Amniotic stem cell (primary cell): ENCODE measurements at places on chromosomes 6 and 20.

- DNase-seq: no peak
Observed at GRCh38 chr6:170162775-170163404, 128.0 kb downstream of the DLL1 start.

- DNase-seq: no peak
Observed at GRCh38 chr6:131372535-131372934, 200.5 kb upstream of the ARG1 start.

GRCh38 chr20:19823216-19823615, 65.2 kb downstream of the RIN2 start:
- DNase-seq: no peak

DNA sequence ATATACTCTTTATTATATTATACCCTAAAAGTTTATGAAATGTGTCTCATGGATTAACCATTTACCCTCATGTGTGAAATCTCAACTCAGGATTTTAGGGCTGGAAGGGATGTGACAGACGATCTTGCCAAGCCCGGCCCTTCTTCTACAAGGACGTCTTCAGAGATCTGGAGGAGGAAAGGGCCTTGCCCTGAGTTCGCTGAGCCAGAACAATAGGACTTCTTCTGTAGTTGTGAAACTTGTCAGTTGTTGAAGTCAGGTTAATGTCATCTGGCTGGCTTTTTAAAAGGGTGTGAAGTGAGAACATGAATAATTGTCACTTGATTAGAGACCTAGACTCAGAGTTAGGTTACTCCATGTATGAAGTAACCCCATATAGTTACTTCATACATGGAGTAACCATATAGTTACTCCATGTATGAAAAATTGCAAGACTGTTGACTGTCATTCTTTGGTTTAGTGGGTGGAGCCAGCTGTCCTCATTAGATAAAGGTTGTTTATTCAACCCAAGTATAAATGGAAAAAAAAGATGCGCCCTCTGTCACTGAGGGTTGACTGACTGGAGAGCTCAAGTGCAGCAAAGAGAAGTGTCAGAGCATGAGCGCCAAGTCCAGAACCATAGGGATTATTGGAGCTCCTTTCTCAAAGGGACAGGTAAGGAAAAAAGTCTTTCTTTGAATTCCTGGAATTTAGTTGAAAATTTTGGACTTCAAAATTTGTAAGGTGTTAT, at the start of gene ARG1:
ARG1 (plus strand) TSS at position 541 of the 730 bp plus-strand sequence; CDS start at position 598, 57 bp downstream.
- DNase-seq: no peak
